ENCODE measurements at places on chromosomes 4 and X.

GRCh38 chr4:24514808-24515207 lies 69.5 kb downstream of the DHX15 start:
- DNase-seq, result no peak

- DNase-seq, result peak; percentile 3
Observed at GRCh38 chrX:43679778-43680177, 23.7 kb downstream of the MAOA start.

- DNase-seq, result no peak
Observed at GRCh38 chr4:52099860-52100461, 48.9 kb downstream of the SPATA18 start.

- DNase-seq, result no peak
Observed at GRCh38 chrX:20514358-20514757, 247.6 kb upstream of the RPS6KA3 start.

DNA sequence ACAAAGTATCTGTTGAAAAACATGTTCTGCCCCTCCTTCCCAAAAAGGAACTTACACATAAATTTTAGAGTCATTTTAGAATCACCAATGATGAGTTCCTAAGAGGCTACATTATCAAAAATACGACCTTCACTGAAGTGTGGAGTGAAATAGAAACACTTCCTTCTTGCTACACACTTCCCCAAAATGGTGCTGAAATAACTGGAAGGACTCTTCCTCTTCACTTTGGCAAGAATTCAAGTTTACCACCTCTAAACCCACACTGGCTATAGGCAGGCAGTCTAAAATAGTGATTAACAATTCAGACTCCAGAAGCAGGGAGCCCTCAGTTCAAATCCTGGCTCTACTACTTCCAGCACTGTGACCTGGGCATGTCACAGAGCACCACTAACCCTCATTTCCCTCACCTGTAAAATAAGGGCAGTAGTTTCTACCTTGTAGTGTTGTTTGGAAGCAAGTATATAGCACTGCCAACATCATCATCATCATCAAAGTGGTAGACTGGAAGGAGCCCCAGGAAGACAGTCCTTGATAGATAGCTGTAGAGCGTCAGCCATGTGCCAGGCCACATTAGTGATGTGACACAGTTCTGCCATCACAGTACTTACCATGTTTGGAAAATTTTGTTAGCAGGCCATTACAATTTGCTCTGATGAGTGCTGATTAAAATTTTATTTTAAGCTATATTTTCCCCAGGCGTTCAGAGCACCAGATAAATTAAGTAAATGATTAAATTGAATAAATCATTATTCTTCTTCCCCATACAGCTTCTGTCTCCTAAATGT lies 103.3 kb downstream of the PARM1 start:
- DNase-seq, result no peak

DNA sequence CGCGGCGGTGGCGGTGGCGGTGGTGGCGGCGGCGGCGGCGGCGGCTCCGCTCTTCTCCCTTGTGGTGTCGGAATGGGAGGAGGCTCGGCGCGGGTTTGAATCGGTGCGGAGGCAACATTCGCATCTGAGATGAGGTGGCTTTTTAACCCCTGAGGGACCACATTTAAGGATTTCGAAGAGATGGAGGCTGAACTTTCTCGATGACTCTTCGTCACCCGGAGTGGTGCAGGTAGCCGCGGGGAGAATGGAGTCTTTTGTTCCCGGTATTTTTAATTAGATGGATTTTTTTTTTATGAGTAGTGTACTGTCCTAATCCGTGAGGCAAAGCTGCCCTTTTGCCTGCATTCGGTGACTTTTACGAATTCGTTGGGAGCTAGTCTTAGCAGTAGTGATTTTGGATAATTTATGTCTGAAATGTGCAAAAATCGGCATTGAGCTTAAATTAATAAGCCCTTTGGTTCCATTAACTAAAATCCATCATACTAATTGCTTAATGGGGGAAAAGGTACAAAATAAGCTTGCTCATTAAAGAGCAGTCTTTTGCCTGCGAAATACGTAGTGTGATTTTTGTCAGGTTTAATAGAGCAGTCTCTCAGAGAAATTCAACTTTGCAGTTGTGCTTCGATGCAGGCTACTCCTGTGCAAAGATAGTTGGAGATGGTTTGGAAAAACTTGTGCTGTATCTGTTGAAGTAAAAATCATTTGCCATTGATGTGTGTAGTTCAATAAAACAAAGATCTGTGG lies 206.2 kb downstream of the TENM3 start:
- peak; percentile 42 for DNase-seq

GRCh38 chr4:39699687-39700409 lies 1.9 kb downstream of the UBE2K start:
- DNase-seq, result no peak

DNA sequence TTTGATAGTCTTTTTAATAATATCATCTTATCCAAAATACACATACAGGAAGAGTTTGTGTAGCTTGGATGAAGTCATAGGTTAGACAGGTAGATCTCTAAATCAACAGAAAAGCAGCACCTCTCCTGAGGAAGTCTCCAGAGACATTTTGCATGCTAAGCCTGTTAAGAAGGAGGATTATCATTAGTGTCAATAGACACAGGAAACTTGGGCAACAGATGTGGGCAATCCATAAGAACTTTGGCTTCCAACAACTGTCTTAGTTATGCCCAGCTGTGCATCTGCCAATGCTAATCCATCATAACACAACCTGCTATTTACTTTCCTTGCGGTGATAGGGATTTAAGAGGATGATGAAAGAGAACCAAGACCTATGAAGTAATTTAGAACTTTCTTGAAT lies 1052.6 kb downstream of the RPA4 start:
- DNase-seq, result no peak

DNA sequence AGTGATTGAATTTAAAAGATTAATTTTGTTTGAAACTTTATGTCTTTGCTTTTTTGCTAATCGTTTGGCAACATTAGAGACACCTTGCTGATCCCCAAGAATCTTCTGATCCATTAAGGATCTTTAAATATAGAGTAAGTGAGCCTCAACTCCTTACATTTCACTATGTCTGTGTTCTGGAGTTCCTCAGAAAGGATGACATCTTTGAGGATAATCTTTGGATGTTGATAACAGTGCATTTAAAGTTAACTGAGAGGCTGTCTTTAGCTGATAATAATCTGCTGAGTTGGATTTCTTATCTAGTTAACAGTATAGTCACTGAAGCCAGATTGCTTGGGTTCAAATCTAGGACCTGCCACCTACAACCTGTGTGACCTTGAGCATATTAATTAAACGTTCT lies 221.6 kb upstream of the EMCN start:
- no peak for DNase-seq

DNA sequence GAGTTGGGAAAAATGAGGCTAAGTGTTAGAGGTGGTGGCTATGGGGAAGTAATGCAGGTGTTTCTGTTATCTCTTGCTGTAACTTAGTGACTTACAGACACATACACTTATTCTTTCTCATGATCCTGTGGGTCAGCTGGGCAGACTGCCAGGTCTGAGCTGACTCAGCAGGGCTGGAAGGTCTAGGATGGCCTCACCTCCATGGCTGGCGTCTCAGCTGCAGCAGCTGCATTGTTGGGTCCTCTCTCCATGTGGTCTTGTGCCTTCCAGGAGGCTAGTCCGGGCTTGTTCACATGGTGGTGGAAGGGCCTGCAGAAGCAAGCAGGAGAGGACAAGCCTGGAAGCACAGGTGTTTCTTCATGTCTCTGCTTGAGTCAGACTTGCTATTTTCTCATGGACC lies 172.7 kb downstream of the NHS start:
- no peak for DNase-seq

- DNase-seq, result no peak
Observed at GRCh38 chr4:62302710-62303109, 1102.6 kb downstream of the ADGRL3 start.

- DNase-seq, result no peak
Observed at GRCh38 chr4:167428156-167428555, 193.9 kb upstream of the SPOCK3 start.

GRCh38 chr4:147360301-147360700 lies 120.6 kb upstream of the EDNRA start:
- DNase-seq, result no peak

DNA sequence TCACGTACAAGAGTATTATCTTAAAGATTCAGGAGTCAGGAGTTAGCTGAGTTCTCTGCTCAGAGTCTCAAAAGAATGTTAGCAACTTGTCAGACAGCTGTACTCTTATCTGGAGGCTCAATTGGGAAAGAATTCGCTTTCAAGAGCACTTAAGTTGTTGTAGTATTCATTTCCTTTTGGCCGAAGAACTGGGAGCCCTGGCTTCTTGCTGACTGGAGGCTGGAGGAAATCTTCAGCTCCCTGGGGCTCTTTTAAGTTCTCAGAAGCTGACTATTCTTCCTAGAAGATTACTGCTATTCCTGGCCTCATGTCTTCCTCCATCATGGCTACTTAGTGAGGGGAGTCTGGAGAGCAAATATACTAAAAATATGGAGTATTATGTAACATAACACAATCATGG lies 587.2 kb downstream of the EPHA5 start:
- DNase-seq, result no peak

GRCh38 chrX:153769865-153770600 lies 6.0 kb downstream of the PLXNB3 start:
- no peak for DNase-seq

DNA sequence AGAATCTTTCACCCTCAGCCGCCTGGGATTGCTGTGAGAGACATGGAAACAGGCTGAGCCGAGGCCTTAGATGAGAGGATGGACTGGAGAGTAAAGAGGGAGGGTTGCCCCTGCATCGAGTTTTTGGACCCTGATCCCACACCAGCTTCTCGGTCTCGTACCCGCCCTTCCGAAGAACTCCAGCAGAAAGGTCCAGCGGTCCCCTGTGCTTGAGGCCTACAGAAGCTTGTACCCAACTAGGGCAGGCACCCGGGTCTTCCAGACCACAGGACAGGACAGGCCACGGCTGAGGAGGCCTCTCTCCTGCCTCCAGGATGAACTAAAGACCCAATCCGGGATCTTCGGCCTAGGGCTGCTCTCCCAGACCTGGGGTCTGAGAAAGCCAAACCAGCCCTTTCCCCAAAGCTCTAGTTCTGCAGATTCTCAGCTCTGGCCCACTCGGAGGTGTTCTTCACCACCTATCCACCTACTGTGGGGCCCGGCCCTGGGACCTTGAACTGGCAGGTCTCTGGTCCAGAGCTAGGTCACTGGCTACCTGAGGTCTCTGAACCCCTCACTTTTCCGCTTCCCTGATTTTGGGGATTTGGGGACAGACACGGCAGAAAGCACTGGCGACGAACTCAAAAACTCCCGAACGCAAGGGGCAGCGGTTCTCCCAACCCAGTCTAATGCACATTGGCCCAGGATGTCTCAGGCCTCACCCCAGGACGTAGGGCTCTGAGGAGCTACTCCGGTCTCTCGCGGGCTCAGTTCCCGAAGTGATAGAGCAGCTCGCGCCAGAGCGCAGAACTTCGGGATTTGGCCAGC lies 1.1 kb downstream of the NKX3-2 start:
- no peak for DNase-seq

GRCh38 chr4:62531731-62532130 lies 1331.6 kb downstream of the ADGRL3 start:
- DNase-seq, result no peak

GRCh38 chr4:4574792-4575191 lies 32.9 kb upstream of the STX18 start:
- no peak for DNase-seq

DNA sequence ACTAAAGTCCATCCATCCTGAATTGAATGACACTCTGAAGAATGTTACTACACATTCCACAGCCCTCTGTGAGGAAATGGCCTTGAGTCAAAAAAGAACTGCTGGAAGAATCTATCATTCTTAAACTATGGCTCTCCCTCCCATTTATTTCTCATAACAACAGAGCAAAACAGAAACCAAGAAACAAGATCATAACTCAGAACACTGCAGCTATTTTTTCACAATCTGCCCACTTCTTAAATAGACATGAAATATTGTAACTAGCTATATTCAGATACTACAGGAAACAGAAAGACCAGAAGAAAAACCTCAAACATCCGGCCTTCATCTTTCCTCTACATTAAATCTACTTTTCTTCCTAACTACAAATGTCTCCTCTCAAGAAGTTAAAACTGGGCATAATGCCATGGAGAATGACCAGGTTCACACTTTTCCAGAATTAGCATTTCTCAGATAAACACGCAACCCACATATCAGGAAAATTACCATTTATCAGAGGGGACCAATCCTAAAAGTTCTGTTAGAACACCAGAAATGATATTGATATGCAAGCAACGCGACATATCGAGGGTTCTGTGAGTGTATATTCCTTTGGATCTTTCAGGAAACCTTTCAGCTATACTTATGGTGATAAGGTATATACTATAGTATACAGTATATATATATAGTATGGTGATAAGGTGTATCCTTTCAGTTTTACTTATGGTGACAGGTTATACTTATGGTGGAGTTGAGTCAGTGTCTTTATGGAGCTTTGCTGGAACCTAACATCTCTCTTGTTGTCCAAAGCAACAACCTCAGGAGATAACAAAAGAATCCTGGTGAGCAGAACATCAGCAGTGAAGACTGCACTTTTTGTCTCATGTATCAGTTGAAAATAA lies 60.4 kb upstream of the IRF2 start:
- no peak for DNase-seq

GRCh38 chr4:18103876-18104605 lies 82.5 kb upstream of the LCORL start:
- DNase-seq, result no peak

GRCh38 chr4:108560616-108561015 lies 59.8 kb upstream of the RPL34 start:
- no peak for DNase-seq

GRCh38 chrX:153935326-153935851 lies 552 bp upstream of the NAA10 start:
- DNase-seq, result no peak

DNA sequence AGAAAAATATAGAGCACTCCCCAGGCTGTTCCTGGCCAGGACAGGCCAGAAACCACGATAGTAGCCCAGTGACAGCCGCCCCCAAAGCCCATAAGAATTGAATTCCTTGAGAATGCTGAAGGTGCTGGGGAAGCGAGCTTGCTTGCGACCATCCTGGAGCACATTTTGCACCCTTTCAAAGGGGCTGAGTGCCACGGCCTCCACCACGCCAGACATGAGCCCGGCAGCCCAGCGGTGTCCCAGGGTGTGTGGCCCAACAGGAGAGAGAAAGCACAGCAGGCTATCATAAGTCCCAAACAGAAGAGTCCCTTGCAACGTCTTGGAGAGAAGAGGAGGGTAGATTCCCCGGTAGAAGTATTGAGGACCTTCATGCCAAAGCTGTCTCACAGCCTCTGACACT lies 7.6 kb upstream of the ZCCHC18 start:
- DNase-seq, result no peak

GRCh38 chr4:145186729-145187128 lies 6.3 kb upstream of the OTUD4 start:
- DNase-seq, result no peak

- no peak for DNase-seq
Observed at GRCh38 chrX:41722816-41723618, 964 bp upstream of the GPR82 start.
